Activated CD8-positive, alpha-beta memory T cell treated with anti-CD3 and anti-CD28 coated beads for 4 hours (primary cell): ENCODE measurements at places on chromosomes 2 and 18.

GRCh38 chr18:33440060-33441043 is at the start of gene CCDC178:
Gene CCDC178 (minus strand): TSS chr18:33440721. CDS start chr18:33412088, 28,633 bp downstream.
- DNase-seq = no peak

- DNase-seq = no peak
Measured at GRCh38 chr2:50582164-50582563, 449.8 kb downstream of the NRXN1 start.

DNA sequence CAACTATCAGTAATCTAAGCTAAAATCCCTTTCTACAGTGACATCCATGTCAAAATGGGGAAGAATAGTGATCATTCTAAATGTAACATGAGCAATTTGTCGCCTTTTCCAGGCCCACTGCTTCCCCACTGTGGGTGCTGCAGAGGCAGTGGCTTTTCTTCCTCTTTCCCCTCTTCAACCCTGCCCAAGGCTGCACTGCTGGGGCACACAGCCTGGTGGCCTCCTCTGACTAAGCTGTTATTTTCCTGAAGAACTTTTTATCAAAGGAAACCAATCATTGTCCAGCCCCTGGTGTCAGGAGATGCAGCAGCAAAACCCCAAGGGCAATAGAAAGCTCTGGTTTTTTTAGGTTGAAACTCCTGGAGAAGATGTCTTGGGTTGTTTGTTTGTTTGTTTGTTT is 117.6 kb upstream of the KLF7 start:
- no peak for DNase-seq

DNA sequence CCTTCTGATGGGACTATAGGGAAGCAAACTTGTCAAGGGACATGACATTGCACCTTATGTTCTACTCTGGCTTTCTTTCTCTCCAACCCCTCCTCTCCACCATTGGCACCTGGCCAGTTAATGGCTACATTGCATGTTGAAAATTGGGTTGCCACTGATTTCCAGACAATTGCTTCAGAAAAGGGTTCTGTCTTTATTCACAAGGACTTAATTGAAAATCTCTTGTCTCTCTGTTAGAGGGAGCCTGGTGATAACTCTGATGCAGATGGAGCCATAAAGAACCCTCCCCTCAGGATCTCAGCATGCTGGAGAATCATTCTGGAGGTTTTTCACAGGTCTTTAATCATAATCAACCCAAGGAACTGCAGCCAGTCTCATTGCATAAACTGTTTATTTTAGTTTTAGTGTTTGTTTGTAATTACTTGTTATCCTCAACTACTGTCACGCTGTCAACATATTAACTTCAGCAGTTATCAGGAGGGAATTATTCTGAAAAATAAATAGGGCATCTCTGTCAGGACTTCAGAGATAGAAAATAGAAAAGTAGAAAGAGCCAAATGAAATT is 316.8 kb downstream of the RIT2 start:
- no peak for DNase-seq

DNA sequence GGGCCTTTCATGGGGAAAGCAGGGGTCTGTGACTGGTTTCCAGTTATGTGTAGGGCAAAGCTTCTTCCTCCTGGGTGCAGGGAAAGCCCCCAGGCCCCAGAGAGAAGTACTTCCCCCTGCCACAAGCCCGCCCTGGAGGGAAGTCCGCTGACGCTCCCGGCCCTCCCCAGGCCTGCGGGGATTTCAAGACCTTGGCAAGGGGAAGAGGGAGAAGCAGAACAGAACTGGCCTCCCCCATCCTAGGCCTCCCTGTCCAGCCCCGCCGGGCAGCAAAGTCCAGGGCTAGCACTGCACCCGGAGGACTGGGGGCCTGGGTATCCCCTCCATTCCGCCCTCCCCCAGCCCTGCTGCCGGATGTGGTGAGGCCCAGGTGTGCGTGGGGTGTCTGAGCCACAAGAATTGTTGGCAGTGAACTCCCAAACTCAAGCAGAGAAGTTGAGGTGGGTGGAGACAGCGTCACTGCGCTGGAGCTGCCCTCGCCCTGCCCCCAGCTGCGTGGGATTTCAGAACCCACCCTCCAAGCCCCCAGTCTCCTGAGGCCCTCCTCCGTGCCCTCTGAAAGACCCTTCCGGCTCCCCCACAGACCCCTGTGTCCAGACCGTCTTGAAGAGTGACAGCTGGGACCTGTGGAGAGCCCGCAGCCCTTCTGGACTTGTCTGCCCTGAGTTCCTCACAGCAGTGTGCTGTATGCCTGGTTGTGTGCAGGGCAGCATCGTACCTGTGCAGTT is 1.1 kb upstream of the DUSP2 start:
- DNase-seq = peak; percentile 86

GRCh38 chr2:126754240-126755004 is 98.5 kb downstream of the GYPC start:
- DNase-seq = no peak

GRCh38 chr2:23507267-23508065 is 122.5 kb downstream of the KLHL29 start:
- DNase-seq = no peak

DNA sequence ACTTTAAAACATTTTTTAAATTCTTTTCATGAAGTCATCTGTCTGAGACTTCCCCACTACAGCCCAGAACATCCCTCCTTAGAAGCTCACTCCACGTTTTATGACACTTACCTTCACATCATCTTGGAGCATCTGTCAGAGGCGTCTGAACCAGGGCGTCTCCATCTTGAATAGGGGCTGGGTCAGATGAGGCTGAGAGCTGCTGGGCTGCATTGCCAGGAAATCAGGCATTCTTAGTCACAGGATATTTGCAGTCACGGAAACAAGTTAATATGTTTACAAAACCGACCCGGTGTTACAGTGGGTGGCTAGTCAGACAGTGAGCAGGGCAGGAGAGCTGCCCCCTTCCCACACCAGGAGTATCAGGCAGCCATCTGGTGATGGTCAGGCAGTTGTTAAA is 456.5 kb downstream of the FBXO15 start:
- DNase-seq = no peak

GRCh38 chr2:45778720-45779171 is 127.3 kb downstream of the PRKCE start:
- peak; percentile 49 for DNase-seq

GRCh38 chr2:139600166-139600565 is 820.0 kb upstream of the NXPH2 start:
- DNase-seq = no peak

DNA sequence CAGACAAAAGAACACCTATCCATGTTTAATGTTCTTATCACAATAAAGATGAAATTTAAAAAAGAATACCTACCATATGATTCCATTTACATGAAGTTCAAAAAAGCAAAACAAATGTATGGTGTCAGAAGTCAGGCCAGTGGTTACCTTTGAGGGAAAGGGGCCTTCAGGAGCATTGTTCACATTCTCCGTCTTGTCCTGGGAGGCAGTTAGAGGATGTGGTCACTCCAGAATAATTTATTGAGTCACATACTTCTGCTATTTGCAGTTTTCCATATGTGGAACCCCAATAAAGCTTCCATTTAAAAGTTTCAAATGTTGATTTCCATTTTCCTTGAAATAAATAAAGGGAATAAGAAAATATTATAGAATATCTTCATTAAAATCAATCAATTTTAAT is 41.6 kb upstream of the POU3F3 start:
- DNase-seq = no peak

- DNase-seq = no peak
Measured at GRCh38 chr2:55565613-55566012, 46.1 kb downstream of the CFAP36 start.

DNA sequence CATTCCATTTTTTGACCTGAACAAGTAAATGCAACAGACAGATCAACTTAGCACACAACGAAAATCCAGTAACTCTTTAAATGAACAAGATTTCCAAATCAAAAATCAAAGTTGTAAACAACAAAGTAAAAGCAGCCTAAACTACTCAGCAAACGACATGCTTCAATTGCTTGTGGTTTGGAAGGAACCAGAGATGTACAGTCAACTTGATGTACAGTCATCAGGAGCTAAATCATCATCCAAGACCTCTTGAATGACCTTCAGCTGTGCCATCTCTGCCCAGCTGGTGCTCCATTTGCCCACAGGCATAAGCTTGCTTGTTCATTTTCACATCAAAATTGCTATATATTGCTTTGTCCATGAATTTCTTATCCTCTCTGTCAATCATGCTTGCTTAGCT is 109.8 kb downstream of the UPP2 start:
- no peak for DNase-seq

DNA sequence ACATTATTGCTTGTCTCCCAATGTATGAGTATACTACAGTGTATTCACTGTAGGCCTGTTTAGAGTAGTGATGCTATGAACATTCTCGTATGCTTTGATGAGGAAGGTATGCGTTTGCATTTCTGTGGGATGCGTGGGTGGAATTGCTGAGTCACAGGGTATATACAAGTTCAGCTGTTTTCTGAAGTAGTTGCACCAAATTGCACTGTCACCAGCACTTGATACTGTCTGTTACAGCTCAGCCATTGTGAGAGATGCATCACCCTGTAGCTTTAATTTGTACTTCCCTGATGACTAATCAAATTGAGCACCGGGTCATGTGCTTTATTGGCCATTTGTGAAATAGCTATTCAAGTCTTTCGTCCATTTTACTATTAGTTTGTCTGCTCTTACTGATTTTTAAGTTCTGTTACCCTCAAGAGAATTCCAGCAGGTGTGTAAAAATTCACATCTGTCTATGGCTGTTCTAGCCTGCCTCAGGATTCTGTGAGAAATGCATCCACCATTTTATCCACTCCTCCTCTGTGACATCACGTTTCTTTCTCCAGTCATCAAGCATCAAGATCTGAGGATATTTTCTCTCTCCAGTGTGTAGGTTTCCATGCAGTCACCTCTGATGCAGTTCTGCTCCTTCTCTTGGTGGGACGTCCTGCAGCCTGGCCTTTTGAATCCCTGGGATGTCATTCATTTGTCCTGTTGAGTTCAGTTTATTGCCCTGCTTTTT is 72.5 kb downstream of the DGKD start:
- DNase-seq = peak; percentile 40

DNA sequence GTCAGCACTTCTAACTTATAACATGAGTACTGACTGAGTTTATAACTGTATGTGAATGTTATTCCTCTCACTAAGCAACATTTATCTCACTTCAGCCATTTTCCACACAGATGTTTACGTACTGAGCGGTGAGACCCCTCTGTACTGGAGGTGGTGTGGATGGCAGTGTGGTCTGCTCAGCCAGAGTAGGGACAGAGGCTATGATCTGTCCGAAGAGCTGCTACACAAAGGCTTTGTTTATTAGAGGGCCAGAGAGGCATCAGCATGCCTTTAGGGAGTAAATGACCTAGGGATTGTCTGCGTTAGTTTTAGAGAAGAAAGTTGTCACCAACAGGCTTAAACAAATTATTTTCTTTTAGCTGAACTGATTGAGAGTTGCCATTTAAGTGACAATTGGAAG is 23.2 kb upstream of the TACR1 start:
- DNase-seq = no peak

DNA sequence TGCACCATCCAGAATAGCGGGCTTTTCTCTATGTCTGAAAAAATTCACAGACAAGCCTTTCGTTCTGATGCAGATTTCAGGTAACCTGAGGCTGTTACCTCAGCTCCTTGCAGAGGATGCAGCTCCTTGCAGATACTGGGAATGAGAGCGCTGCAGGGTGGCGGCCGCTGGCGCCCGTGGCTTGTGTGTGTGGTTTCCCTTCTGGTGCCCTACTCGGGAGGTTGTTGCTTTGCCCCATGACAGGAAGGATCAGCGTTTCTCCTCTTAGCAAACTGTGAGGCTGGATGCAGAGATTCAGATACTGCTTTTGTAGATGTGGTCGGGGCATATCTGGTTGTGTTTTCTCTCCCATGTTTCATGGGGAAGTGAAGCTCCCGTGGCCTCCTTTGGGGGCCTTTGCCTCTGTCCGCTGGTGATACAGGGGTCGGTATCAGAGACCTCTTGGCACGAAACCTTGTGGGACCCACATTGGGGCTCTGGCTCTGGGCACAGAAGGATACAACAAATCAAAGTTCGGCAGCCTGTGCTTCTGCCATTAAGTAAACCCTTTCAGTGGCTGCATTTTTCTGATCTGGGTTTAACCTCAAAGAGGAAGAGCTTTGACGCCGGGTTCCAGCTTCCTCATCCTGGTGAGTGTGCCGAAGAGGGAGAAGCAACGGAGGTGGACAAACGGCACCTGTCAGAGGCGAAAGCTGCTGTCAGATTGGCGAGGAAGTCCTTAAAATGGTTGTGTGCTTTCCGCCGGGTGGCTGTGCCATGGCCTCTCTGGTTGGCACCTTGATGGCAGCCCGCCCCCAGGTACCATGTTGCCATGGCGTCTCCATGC is 127.8 kb downstream of the MBP start:
- no peak for DNase-seq

GRCh38 chr18:33697498-33697897 is 119.5 kb downstream of the ASXL3 start:
- DNase-seq = no peak

DNA sequence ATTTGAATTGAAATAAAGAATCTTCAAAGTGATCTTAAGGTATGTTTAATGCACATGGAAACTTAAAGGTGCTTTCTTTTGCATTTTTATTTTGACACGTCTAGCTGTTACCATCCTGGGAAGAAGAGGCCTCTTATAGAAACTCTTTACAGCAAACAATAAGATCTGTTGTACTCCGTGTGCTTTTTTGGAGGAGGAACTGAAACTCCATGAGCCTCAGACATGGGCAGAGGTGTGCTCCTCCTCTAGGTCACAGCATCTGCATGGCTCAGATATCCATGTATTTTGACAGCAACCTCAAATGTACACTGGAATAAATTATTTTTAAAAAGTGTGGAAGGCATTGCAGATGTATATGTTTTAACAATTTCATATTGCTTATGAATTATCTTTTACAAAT is 783.3 kb upstream of the SALL3 start:
- no peak for DNase-seq
